ENCODE measurements at places on chromosomes 5 and 9. TPM values are rescaled to one million over a fixed set of nuclear protein-coding genes. Genes with fewer than 3 reads are reported as not detected.

ICE1 gene
- 4.1 TPM for polyA plus RNA-seq

FYB1 gene
- 2.3 TPM for polyA plus RNA-seq

MEGF9 gene
- polyA plus RNA-seq = 18.7 TPM

GRCh38 chr9:88106492-88106891 lies 31.8 kb downstream of the SPATA31C2 start:
- no peak overlapping the region for H3K27ac ChIP-seq
- no peak for DNase-seq
- H3K27me3 ChIP-seq = no peaks in the 10 kb centered on the region
- no peaks in the 10 kb centered on the region for H3K4me1 ChIP-seq

DNA sequence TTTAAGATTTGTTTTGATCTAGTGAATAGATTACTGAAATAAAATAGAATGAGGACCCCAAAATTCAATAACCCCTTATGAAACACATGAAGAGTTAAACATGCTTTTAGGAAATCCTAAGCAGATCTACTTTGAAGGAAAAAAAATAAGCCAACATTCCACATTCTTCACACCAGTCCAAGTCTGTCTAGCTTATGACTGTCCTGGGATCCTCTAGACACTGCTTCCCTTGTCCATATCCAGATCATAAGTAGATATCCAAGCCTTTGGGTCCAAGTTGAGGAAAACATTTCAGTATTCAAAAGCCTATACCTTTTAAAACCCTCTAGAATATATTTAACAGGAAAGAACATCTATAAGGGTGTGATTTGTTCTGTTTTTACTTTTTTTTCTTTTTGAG lies 58.8 kb upstream of the MINAR2 start:
- no peak overlapping the region for H3K4me3 ChIP-seq
- no peaks in the 10 kb centered on the region for H3K4me1 ChIP-seq
- DNase-seq = no peak
- no peak overlapping the region for H3K27ac ChIP-seq

GRCh38 chr5:111223101-111223786 lies 940 bp upstream of the CAMK4 start:
- DNase-seq = no peak
- peaks cover 2% of the 10 kb centered on the region for H3K4me1 ChIP-seq
- H3K4me3 ChIP-seq = no peak overlapping the region
- H3K27ac ChIP-seq = no peak overlapping the region
- H3K27me3 ChIP-seq = peaks cover 2% of the 10 kb centered on the region

DNA sequence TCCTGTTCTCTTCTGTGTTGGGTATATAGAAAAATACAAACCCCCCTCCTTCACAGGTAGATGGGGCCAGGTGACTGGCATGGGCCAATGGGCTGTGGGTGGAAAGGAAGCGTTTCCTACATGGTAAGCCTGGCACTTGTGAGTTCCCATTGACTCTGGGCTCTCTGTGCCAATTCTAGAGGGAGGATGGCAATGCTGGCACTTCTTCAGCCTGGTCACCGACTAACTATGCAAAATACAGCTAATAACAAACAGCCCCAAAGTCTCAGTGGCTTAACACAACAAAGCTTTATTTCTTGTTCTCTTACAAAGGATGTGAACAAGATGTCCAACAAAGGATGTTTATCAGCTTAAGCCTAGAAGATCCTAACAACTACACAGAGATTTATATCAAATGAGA lies 258.1 kb downstream of the SYK start:
- DNase-seq = peak; percentile 5
- no peak overlapping the region for H3K4me3 ChIP-seq
- H3K4me1 ChIP-seq = peaks cover 7% of the 10 kb centered on the region
- H3K27me3 ChIP-seq = no peaks in the 10 kb centered on the region

DNA sequence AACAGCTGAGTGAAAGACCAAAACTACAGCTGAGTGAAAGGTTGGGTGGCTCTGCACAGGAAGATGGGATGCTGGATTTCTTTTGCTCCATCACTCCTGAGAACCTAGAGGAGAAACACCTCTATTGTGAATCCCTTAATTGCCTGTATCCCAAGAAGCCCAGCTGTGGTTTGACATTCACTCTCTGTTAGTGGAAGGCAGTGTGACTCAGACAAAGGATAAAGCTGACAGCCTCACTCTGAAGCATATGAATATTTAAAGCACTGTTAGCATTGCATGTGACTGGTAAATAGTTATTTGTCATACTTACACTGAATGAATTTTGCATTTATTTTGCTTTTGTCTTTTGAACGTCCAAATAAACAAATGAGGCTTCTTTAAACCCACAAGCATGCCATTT lies 367.1 kb upstream of the RIOK2 start:
- no peaks in the 10 kb centered on the region for H3K4me1 ChIP-seq
- no peak overlapping the region for H3K4me3 ChIP-seq
- no peak for DNase-seq
- H3K27me3 ChIP-seq = no peaks in the 10 kb centered on the region
- no peak overlapping the region for H3K27ac ChIP-seq
